Right atrium auricular region (tissue), 2 donors: ENCODE measurements at places on chromosomes 7 and 10. TPM values are rescaled to one million over a fixed set of nuclear protein-coding genes. Genes with fewer than 3 reads are reported as not detected.

Gene HHEX
- total RNA-seq, result 2.1 TPM

Gene GPR15LG
- total RNA-seq, result not detected

Gene POMZP3
- total RNA-seq, result 10.1 TPM

Gene ITGA8
- total RNA-seq, result 4.9 TPM

Gene GIMAP8
- 6.6 TPM for total RNA-seq

Gene SLC39A12
- total RNA-seq, result not detected

DNA sequence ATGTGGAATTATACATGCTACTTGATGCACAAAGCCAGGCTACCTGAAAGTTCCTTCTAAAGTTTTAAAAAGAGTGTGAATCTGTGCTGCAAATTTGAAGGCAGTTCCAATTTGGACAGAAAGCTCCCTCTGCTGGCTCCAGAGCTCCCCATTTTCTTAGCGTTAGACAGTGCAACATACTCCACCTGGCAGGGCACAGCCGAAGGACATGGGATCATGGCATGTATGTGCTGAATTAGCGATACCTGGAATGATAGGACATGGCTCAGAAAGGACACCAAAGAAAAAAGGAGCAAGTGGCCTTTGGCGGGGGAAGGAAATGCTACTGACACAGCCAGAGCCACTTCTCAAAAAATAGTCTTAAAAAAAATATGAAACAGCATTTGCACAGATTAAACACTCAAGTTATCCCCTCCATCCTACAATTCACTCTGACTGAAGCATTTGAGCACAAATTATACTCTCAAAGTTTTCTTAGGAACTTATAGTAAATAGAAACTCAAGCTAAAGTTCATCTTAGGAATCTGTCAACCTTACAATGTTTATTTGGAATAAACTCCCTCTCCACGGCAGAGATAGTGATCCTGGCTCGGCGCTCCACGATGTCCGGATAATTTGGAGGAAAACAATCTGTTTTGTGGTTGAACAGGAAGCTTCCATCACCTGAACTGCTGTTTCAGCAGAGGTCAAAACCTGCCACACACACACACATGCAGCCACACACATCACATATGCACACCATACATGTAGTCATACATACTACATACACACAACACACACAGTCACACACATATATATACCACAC lies 80.0 kb downstream of the C7orf25 start:
- no peak for DNase-seq
- H3K27me3 ChIP-seq, result no peaks in the 10 kb centered on the region
- H3K4me3 ChIP-seq, result no peak overlapping the region
- no peaks in the 10 kb centered on the region for H3K36me3 ChIP-seq
- no peak overlapping the region for H3K27ac ChIP-seq

DNA sequence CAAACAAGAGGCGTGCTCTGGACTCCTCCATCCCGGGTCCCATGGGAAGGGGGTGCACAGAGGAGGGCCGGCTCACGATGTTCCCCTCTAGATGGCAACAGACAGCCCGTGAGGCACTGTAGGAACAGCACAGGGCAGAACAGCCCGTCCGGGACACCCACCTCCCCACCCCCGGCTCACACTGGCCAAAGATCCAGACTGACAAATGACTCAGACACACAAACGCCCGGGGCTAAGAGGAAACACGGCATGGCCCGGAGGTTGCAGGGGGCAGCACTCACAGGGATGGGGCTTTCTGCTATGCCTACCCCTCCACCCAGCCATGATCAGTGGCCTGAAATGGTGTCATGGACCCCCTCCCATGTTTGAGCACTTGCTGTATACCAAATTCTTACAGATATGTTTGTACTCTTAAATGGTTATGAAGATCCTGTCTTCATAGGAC lies 4.9 kb upstream of the ELN start:
- no peak overlapping the region for H3K27ac ChIP-seq
- DNase-seq, result peak; percentile 93
- H3K4me1 ChIP-seq, result no peaks in the 10 kb centered on the region
- H3K4me3 ChIP-seq, result no peak overlapping the region
- H3K36me3 ChIP-seq, result no peaks in the 10 kb centered on the region

- peak within 1 kb of the TSS; percentile 93 for H3K27ac ChIP-seq
- no peaks in the 10 kb centered on the region for H3K36me3 ChIP-seq
- no peaks in the 10 kb centered on the region for H3K27me3 ChIP-seq
- DNase-seq, result peak; percentile 78
Measured at GRCh38 chr10:15168291-15168785, at the start of gene NMT2. Gene NMT2 (minus strand): TSS chr10:15168693. CDS start chr10:15168612, 81 bp downstream.

DNA sequence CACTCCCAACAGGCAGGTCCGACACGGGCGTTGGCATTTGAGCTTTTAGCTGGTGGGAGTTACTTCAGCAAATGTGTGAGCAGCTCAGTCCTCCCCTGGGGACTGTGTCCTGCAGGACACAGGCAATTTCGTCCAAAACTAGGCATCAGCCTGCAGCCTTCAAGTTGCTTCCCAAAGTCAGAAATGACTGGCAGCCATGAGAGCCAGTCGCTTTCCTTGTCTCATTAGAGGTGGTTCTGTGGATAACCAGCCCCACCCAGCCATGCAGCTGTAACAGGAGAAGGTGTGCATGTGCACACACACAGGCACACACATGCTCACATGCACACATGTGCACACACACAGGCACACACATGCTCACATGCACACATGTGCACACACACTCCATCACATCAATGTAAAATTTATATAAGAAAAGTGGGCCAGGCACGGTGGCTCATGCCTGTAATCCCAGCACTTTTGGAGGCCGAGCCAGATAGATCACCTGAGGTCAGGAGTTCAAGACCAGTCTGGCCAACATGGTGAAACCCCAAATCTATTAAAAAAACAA lies 138.8 kb upstream of the TCERG1L start:
- no peaks in the 10 kb centered on the region for H3K27me3 ChIP-seq
- no peak overlapping the region for H3K27ac ChIP-seq
- no peak for DNase-seq

- no peak for DNase-seq
- peaks cover 6% of the 10 kb centered on the region for H3K4me1 ChIP-seq
- H3K4me3 ChIP-seq, result no peak overlapping the region
- no peaks in the 10 kb centered on the region for H3K27me3 ChIP-seq
- H3K36me3 ChIP-seq, result no peaks in the 10 kb centered on the region
- no peak overlapping the region for H3K27ac ChIP-seq
Measured at GRCh38 chr7:27905951-27906350, 166.0 kb downstream of the TAX1BP1 start.

- H3K27me3 ChIP-seq, result no peaks in the 10 kb centered on the region
- no peak for DNase-seq
- H3K36me3 ChIP-seq, result peaks cover 38% of the 10 kb centered on the region
- H3K4me3 ChIP-seq, result no peak overlapping the region
- H3K4me1 ChIP-seq, result no peaks in the 10 kb centered on the region
- H3K27ac ChIP-seq, result no peak overlapping the region
Measured at GRCh38 chr10:100508691-100509150, 10.9 kb downstream of the SEC31B start.

- H3K4me3 ChIP-seq, result no peak overlapping the region
- DNase-seq, result no peak
Measured at GRCh38 chr7:103777440-103777839, 212.0 kb downstream of the RELN start.

- DNase-seq, result no peak
- H3K36me3 ChIP-seq, result no peaks in the 10 kb centered on the region
- H3K27ac ChIP-seq, result no peak overlapping the region
- H3K4me1 ChIP-seq, result no peaks in the 10 kb centered on the region
Measured at GRCh38 chr7:72503644-72504043, 91.5 kb upstream of the CALN1 start.

DNA sequence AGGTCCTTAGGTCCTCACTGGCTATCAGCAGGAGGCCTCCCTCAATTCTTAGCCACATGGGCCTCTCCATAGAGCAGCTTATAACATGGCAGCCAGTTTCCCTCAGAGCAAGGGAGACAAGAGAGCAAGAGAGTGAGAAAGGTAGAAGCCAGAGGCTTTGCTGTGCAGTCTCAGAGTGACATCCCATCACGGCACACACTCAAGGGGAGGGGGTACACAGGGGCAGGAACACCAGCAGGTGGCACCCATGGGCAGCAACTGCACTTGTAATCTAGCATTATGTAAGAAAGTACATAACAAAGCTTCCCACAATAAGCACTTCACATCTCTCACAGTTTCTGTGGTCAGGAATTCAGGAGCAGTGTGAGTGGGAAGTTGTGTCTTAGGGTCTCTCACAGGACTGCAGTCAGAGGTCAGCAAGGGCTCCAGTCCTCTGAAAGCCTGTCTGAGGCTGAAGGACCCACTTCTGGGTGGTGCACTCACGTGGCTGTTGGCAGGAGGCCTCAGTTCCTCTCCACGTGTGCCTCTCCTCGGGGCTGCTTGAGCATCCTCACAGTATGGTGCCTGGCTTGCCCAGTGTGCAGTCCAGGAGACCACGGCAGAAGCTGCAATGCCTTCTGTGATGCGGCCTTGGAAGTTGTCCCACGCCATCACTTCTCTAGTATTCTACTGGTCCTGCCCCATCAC lies 159.4 kb downstream of the OAT start:
- H3K27me3 ChIP-seq, result no peaks in the 10 kb centered on the region
- no peak overlapping the region for H3K4me3 ChIP-seq
- no peak overlapping the region for H3K27ac ChIP-seq
- no peaks in the 10 kb centered on the region for H3K36me3 ChIP-seq
- no peaks in the 10 kb centered on the region for H3K4me1 ChIP-seq

DNA sequence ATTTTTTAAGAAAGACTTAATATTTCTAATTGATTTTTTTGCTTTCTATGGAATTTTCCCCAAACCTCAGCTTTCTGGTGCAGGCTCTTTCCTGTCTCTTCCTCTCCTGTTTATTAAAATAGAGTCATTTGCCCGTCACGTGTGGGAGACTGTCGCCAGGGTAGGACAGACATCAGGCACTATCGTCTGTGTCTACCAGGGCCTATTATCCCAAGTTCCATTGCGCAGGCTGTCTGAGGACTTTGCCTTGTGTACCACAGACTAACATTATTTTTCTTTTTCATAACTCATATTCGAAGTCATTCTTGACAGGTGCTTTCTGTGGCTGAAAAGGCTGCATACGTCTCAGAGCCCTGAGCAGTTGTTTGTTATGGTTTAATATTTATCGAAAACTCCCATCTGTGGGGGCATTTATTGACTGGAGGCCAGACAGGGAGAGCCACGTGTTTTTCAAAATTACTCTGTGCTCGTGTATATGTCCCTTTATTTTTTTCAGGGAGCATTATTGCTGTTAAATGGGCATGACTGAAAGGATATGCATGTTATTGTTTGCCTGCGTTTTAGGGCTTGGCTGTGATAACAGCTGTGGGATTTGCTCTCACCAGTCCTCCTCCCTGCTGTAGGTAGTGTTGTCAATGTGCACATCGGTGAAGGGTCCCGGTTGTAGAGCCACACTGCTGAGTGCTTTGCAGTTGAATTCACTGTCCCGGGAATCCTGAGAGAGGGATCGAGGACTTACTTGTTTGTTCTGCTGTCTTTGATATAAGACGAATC lies 89.8 kb downstream of the CAMK1D start:
- H3K27me3 ChIP-seq, result no peaks in the 10 kb centered on the region
- H3K4me1 ChIP-seq, result no peaks in the 10 kb centered on the region
- no peak overlapping the region for H3K27ac ChIP-seq
- H3K4me3 ChIP-seq, result no peak overlapping the region
- DNase-seq, result no peak

DNA sequence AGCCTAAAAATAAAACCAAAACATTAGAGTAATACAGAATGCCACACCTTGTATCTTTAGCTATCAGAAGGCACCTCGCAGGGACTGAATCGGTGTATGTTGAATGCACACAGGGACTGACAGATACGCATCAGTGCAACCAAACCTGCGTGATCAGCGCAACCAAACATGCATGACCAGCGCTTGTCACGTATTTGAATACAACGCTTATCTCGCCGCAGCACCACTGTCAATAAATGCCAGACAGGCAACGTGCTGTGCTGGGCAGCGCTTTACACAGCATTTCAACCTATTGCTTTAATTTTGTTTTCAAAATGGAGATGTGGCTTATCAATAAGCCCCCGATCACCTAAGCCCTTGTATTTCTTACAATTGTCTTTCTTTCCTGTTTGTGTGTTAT lies 242.4 kb downstream of the SFMBT2 start:
- H3K4me3 ChIP-seq, result no peak overlapping the region
- DNase-seq, result no peak
- peaks cover 47% of the 10 kb centered on the region for H3K36me3 ChIP-seq
- no peaks in the 10 kb centered on the region for H3K27me3 ChIP-seq

- H3K36me3 ChIP-seq, result no peaks in the 10 kb centered on the region
- no peaks in the 10 kb centered on the region for H3K27me3 ChIP-seq
Measured at GRCh38 chr7:101863598-101863997, 46.2 kb downstream of the CUX1 start.

DNA sequence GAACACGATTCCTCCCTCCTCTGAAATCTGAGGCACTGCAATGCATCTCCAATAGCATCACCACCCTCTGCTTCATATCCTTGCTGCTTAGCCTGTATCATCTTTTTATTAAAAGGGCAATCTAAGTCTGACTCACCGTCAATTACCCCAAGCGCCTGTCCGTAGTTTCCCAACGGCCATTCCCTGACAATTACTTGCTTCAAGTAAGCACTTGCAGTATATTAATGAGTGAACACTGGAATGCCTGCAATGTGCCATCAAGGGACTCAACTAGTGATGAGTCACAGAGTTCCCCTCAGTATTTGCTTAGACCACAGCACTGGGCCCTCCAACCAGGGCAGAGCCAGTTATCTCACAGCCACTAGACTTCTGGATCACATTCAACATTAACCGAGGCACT lies 19.5 kb upstream of the PPP1R3C start:
- no peak overlapping the region for H3K4me3 ChIP-seq
- no peaks in the 10 kb centered on the region for H3K4me1 ChIP-seq
- no peak overlapping the region for H3K27ac ChIP-seq
- H3K36me3 ChIP-seq, result no peaks in the 10 kb centered on the region
- H3K27me3 ChIP-seq, result no peaks in the 10 kb centered on the region

DNA sequence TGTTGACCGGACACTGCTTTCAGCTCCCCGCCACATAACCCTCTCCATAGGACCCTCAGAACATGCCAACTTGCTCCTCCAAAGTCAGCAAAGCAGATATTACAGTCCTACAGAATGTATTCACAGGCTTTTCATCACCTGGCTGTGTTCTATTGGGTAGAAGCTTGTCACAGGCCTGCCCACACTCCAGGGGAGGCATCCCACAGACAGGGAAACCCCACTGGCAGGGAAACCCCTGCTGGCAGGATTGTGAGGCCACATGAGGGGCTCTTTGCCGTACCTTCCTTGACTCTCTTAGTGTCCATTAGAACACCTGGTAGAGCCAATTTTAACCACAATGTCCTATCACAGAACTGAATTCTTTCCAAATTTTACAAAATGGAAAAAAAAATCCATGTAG lies 344.2 kb upstream of the MGMT start:
- no peak overlapping the region for H3K4me3 ChIP-seq
- H3K27me3 ChIP-seq, result no peaks in the 10 kb centered on the region
- no peaks in the 10 kb centered on the region for H3K4me1 ChIP-seq
- no peak for DNase-seq
- no peak overlapping the region for H3K27ac ChIP-seq
- no peaks in the 10 kb centered on the region for H3K36me3 ChIP-seq

- H3K27me3 ChIP-seq, result no peaks in the 10 kb centered on the region
- H3K27ac ChIP-seq, result peak overlapping the region; percentile 75
- no peak overlapping the region for H3K4me3 ChIP-seq
- H3K36me3 ChIP-seq, result no peaks in the 10 kb centered on the region
Measured at GRCh38 chr7:20408467-20408826, 77.7 kb downstream of the ITGB8 start.

- H3K27me3 ChIP-seq, result no peaks in the 10 kb centered on the region
- H3K36me3 ChIP-seq, result no peaks in the 10 kb centered on the region
- no peaks in the 10 kb centered on the region for H3K4me1 ChIP-seq
- DNase-seq, result no peak
Measured at GRCh38 chr10:124899151-124899550, 42.8 kb upstream of the ZRANB1 start.

GRCh38 chr10:72445851-72446250 lies 91.1 kb upstream of the DNAJB12 start:
- H3K27me3 ChIP-seq, result no peaks in the 10 kb centered on the region
- H3K4me1 ChIP-seq, result no peaks in the 10 kb centered on the region
- DNase-seq, result no peak
- no peak overlapping the region for H3K27ac ChIP-seq
- no peaks in the 10 kb centered on the region for H3K36me3 ChIP-seq
